ENCODE measurements at places on chromosomes 16 and 17.

DNA sequence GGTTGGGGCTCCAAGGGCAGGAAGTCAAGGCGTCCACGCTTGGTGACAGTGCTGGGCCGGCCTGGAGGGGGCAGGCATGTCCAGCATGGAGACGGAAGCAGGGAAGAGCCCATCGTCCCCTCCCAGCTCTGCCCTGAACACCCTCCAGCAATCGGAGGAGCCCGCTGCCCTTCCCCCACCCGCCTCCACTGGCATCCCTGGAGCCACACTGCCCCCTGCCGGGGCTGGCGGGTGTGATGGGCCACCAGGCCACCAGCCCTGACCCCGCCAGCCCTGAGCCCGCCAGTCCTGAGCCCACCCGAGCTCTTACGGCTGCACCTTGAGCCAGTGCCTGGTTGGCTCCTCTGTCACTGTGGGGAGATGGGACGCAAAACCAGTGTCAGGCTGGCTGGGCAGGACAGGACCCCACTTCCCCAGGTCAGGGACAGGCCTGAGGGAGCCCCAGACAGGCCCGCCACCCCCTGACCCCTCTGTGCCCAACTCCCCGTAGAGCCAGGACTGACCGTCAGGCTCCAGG, 4.1 kb upstream of the CDH15 start:
- peak; percentile 85 for DNase-seq

DNA sequence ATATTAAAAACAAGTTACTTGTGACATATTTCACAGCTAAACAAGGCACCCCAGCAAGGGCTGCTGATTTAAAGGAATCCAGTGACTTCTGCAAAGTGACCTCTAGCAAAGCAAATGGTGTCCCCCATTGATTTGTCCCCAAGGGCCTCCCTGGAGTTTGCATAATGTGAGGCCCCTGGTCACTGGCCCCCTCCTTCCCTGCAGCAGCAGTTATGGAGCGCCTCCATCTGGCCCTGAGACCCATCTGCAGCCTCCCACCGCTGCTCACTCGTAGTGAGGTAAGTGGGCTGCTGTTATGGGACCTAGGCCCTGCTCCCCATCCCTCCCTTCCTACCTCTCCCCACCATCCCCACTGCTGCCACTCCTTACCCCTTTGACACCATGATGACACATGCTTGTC, 19.6 kb upstream of the EEF2K start:
- no peak for DNase-seq

DNA sequence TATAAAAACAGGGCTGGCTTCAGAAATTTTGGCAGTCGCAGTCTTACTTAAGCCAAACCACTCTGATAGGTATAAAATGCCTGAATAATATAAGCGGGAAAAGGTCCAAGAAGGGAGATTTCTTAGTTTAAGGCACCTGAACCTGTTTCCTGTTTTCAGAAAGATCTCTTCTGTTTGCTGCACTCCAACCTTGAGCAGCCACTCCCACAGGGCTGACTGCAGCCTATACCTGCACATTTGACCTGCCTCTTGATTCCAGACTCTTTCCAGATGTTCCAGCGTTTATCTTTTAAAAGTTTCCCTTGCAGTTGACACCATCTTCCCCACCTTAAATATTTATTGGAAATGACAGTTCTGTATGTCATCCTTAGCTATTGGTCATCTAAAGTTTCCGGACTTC, 132.2 kb downstream of the SKAP1 start:
- DNase-seq: no peak

DNA sequence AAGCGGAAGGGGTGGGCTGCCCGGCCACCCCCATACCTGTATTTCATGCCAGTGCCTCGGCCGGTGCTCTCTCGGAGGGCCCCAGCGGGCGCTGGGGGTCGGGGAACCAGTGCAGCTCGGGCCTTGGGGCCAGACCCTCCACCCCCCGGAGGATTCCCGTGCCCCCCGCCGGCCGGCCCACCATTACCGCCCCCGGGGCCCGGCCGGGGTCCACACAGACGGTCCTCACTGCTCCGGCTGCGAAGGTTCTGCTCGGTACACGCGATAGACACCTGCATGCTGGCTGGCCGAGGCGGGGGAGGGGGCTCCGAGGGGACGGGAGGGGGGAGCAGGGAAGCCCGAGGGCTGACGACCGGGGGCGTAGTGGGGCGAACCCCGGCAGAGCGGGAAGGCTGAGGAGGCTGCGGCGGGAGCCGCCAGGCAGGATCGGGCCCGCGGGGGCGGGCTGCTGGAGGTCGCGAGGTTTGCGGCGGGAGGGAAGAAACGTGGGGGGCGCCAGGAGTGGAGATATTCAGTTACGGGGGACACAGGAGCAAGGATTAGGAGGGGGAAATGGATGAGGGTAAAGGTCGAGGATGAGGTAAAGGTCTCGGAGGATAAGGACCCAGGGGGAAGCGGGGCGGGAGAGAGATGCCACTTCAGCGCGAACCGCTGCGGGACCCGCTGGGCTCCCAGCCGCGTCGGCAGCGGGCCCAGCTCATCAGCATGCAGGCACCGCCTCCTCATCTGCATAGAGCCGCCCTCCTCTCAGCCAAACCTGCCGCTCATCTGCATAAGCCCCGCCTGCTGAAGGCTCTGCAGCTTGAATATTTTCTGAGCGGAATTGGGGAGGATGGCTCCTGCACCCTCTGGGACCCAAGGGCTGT, at the start of gene KCNAB3:
Gene KCNAB3, minus strand, starts transcription at position 699 of the 866 bp plus-strand sequence. Its CDS starts 421 bp downstream, at position 278.
- no peak for DNase-seq

- DNase-seq: peak; percentile 81
Observed at GRCh38 chr16:88705076-88705684, 1.0 kb downstream of the RNF166 start.

DNA sequence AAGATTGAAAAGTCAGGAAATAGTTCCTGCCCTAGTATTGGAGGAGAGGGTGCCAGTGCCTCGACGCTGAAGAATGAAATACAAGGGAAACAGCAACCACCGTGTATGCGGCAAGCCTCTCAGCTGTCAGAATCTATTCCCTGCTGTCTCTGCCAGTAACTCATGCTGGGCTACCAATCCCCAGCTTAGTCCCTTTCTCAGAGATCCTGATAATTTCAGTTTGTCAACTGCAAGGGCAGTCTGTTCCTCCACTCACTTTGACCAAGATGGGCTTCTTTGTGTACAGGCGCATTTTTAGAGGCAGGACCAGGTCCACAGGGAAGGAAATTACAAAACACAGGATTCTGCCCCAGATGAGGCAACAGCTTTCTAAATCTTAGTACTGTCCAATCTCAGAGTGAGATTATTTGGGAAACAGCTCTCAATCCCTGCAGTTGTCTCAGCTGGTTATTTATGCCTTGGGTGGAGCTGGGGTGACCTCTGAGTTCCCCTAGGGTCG, 1.3 kb downstream of the NQO1 start:
- DNase-seq: no peak

DNA sequence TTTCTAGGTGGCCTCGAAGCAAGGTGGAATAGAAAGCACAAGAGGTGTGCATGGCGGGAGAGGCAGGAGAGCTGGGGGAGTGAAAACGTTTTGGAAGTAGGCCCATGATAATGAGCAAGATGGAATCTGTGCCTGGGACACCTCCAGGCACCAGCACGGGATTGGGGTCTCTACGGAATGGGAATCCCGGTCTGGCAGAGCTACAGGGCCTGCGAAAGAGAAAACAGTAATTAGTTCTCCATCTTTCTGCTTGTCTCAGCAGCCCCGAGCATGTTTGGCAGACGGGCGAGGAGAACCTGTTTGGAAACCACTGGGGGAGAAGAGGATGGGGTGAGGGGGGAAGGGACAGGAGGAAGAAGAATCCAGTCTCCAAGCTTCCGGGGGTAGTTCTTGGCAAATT, 258.7 kb downstream of the SOX9 start:
- no peak for DNase-seq

GRCh38 chr16:57146040-57146647, 39.7 kb downstream of the PSME3IP1 start:
- no peak for DNase-seq

DNA sequence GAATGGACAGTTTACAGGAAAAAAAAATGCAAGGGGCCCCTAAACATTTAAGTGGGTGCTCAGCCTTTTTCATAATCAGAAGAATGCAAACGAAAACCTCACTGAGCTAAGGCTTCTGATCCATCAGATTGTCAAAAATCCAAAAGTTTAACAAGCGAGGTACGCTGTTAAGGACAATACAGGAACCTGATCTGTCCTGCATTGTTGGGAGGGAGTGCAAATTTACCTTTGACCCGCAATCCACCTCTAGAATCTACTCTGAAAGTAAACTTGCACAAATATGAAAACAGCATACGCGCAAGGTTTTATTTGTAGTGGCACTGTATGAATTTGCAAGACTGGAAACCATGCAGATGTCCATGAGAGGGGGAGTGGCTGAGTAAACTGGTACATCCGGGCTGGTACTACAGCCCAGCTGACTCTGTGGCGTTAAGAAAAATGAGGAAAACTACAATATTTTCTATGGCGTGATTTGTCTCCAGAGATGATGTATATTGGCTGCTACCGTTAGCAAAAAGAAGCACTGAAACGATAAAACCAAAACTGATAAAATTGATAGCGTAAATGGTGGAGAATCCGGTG, 28.8 kb upstream of the ST6GALNAC1 start:
- DNase-seq: no peak

GRCh38 chr16:67935101-67935401, 1.6 kb downstream of the PSMB10 start:
- peak; percentile 68 for DNase-seq

DNA sequence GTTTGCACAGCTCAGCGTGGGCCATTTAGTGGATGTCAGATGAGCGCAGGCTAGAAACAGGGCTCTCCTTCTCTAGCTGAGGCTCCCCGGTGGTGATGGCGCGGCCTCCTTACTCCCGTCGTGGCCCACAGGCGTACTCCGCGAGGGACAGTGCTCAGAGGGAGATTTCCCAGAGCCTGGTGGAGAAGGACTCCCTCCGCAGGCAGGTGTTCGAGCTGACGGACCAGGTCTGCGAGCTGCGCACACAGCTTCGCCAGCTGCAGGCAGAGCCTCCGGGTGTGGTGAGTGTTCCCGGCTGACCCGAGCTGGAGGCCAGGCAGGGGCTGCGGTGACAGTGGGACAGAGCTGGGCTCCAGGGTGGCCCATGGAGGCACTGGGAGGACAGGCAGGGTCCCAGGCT, 21.4 kb downstream of the CARD14 start:
- DNase-seq: no peak

DNA sequence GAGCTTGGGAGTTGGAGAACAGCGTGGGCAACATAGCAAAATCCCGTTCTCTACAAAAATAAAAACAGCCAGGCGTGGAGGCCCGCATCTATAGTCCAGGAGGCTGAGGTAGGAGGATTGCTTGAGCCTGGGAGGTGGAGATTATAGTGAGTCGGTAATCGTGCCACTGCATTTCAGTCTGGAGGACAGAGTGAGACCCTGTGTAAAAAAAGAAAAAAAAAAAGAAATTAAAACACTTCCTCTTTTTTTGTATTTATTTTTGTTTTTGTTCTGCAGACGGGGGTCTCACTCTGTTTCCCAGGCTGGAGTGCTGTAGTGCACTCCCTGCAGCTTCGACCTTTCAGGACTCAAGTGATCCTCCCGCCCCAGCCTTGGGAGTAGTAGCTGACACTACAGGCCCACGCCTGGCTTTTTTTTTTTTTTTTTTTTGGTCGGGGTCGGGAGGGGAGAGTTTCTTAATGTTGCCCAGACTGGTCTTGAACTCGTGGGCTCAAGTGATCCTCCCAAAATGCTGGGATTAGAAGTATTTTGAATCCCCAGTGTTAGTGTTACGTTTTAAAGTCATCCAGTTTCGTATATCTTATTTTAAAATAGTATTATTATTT, 1.5 kb downstream of the IST1 start:
- DNase-seq: no peak

GRCh38 chr16:8872967-8873865, 4.4 kb upstream of the CARHSP1 start:
- DNase-seq: no peak

- DNase-seq: no peak
Observed at GRCh38 chr17:5249615-5250014, 15.0 kb upstream of the SCIMP start.

DNA sequence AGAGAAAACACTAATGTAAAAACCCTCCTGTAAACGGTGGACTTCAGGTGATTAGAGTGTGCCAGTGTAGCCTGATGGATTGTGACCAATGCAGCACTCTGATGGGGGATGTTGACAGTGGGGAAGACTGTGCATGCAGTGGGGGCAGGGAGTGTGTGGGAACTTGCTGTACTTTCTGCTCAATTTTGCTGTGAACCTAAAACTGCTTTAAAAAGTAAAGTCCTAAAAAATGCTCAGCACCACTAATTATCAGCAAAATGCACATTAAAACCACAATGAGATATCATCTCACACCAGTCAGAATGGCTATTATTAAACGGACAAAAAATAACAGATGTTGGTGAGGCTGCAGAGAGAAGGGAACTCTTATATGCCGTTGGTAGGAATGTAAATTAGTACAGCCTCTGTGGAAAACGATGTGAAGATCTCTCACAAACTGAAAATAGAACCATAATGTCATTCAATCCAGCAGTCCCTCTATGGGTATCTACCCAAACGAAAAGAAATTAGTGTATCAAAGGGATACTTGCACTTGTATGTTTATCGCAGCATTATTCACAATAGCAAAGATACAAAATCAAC, 9.7 kb upstream of the ULK2 start:
- DNase-seq: no peak

DNA sequence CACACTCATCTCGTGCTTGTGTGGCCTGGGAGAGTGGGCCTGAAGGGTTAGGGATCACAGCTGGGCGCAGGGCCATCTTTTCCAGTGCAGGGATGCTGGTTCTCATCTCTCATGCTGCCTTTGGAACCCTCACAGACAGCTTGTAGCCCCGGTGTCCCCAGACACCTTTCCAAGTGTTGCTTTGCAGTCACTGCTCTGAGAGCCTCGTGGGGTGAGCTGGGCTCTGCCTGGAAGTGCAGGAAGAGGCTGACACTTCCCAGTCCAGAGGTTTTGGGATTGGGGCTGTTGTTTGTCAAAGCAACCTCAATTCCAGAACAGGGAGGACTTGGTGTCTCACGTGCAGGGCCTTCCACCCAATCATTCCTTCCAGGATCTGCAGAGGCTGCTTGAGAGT, 28.2 kb downstream of the TBX4 start:
- no peak for DNase-seq

DNA sequence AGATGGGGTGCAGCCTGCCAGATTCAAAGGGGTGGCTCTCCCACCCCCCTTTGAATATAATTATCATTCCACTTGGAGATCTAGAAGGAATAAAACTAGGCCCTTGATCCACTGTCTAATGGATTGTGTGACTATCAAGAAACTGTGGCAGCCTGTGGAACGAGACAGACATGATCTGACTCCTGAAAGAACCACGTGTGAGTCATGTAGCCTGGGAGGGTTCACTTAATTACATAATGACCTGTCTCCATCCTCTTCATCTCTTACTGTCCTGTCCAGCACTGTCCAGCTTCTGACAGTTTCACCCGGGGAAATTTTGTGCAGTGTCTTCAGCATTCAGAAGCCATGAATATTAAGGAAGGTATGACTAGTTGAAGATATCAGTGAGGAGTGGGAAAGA, 43.3 kb upstream of the CDH13 start:
- no peak for DNase-seq

DNA sequence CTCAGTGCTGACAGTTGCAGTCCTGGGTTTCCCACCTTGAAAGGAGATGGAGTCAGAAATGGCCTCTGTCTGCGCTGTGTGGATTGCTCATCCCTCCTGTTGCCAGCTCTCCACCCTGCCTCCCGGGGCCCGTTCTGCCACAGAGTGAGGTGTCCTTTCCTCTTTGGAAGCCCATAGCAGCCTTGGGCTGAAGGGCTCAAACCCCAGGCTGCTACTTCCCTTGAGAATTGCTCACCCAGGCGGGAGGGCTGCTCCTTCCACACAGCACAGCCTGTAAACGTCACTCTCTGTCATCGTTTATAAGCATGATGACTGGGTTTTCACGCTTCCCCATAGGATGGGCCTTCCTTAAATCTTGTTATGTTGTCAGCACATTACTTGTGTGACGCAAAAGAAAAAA, 62.7 kb downstream of the FOXK2 start:
- no peak for DNase-seq

Data from aorta (tissue), 5 donors.